Stimulated activated CD4-positive, alpha-beta T cell treated with anti-CD3 and anti-CD28 coated beads, Interleukin-1b, Interleukin-23, amount 100 ng/mL, for 48 hours (primary cell): ENCODE measurements at places on chromosomes 4 and X.
A peak's percentile ranks its signal among the peaks of the same experiment; 100 is the strongest.

DNA sequence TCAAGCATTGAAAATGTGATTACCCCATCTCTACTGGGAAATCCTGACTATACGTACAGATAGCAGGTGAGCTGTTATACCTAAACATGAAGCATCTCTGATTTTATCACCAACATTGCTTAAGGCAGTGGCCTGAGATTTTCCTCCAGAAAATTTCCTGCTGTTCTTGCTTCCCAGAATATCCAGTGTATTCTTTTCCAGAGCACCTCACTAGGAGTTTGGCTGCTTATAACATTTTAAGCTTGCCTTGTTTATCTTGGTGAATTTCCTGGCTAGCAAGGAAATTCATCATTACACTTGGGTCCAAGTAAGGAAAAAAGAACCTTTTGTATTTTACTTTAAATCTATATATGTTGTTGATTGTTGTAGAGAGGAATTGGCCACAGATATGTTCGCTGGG lies 73.0 kb upstream of the CLCN4 start:
- DNase-seq = no peak

- DNase-seq = no peak
These were observed 4.0 kb downstream of the TCEAL8 start for GRCh38 chrX:103250977-103251376.

GRCh38 chr4:81135501-81135900 lies 79.5 kb downstream of the PRKG2 start:
- DNase-seq = no peak

- DNase-seq = no peak
These were observed 251.4 kb upstream of the POF1B start for GRCh38 chrX:85630901-85631300.

GRCh38 chrX:103513476-103514108 lies 5.7 kb downstream of the RAB40A start:
- no peak for DNase-seq

- no peak for DNase-seq
These were observed 67.5 kb upstream of the DDX60 start for GRCh38 chr4:168386002-168386401.

GRCh38 chrX:97987979-97988378 lies 1104.3 kb downstream of the RPA4 start:
- no peak for DNase-seq

DNA sequence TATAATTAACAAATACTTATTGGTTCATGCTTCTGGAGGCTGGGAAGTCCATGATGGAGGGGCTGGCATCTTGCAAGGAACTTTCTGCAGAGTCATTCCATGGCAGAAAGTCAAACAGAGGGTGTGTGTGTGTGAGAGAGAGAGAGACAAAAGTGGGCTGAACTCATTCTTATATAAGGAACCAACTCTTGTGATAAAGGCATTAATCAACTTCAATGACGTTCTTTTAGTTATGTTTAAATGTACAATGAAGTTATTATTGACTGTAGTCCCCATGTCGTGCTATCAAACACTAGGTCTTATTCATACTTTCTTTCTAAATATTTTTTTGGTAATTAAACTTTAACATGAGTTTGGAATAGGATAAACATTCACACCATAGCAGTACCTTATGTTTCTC lies 1408.8 kb downstream of the STIM2 start:
- DNase-seq = no peak

- DNase-seq = no peak
These were observed 5.8 kb downstream of the LRPAP1 start for GRCh38 chr4:3526456-3526855.

- no peak for DNase-seq
These were observed 147.0 kb downstream of the PDLIM5 start for GRCh38 chr4:94598758-94599157.

- no peak for DNase-seq
These were observed 4.0 kb upstream of the NKX3-2 start for GRCh38 chr4:13548059-13548983.

GRCh38 chr4:1870328-1870577 lies 940 bp upstream of the NSD2 start:
- peak; percentile 85 for DNase-seq

DNA sequence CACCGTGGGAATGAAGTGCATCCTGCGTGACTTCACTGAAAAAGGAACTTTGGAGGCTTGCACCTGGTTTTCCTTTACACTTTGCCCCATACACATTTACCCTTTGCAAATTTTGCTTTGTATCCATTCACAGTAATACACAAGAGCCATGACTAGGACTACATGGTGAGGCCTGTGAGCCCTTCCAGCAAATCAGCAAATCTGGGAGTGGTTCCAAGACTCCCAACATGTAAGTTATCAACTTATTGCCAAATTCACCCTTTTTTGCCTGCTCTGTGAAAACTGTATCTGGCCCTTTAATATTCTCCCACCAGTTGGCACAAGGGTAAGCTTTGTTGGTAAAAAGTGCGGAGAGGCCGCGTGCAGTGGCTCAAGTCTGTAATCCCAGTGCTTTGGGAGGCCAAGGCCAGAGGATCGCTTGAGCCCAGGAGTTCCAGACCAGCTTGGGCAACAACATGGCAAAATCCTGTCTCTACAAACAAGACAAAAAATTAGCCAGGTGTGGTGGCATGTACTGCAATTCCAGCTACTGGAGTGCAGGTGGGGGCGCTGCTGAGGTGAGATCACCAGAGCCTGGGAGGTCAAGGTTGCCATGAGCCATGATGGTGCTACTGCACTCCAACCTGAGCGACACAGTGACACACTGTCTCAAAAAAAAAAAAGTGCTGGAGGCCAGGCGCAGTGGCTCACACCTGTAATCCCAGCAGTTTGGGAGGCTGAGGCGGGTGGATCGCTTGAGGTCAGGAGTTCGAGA lies 5.0 kb downstream of the PRMT9 start:
- peak; percentile 4 for DNase-seq
